ENCODE measurements at places on chromosomes 6 and 20. TPM values are rescaled to one million over a fixed set of nuclear protein-coding genes. Genes with fewer than 3 reads are reported as not detected.

GRCh38 chr20:53038299-53038698 lies 66.1 kb downstream of the TSHZ2 start:
- DNase-seq: no peak

DNA sequence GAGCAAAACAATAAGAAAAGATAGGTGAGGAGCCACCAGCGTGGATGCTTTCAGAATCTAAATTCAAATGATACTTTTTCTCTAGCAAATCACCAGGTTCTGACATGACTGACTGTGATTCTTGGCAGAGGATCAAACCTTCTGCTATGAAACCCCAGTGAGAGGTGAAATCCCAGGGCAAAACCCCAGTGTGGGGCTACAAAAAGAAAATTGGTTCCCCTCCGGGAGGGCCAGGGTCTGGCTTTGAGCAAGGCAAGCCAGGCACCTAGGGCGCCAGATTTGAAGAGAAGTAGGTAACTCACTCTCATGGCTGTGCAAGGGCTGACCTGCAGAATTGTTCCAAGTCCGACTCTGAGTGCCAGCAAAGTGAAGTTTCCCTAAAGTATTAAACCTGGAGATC lies 20.2 kb upstream of the RALGAPA2 start:
- DNase-seq: no peak

DNA sequence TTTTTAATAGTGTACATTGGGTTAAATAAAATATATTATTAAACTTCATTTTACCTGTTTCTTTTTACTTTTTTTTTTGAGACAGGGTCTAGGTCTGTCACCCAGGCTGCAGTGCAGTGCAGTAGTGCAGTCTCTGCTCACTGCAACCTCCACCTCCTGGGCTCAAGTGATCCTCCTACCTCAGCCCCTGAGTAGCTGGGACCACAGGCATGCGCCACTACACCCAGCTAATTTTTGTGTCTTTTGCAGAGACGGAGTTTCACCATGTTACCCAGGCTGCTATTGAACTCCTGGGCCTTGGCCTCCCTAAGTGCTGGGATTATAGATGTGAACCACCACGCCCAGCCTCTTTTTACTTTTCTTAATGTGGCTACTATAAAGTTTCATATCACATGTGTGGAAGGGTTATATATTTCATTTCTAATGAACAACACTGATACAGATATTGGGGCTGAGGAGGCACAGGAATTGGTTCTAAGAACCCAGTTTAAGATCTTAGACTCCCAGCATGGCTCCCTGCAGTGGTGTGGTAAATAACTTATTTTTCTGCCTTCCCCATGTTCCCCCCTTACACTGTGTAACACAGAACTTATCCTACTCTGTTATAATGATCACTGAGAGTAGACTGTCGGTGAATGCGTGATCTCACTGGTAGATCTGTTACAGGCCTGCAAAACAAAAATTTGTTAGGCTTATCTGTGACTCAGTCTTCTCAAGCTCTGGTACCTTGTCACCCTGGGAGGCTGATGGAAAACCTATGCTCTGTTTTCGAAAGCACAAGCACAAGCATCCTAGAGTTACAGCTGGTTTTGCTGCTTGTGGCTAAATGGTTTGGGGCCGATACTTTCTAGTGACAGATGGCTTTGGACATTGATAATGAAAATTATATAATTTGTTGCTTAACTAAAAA lies 5.8 kb upstream of the ATXN1 start:
- DNase-seq: no peak

ZFAND3 gene
- 16.0 TPM for total RNA-seq

DNA sequence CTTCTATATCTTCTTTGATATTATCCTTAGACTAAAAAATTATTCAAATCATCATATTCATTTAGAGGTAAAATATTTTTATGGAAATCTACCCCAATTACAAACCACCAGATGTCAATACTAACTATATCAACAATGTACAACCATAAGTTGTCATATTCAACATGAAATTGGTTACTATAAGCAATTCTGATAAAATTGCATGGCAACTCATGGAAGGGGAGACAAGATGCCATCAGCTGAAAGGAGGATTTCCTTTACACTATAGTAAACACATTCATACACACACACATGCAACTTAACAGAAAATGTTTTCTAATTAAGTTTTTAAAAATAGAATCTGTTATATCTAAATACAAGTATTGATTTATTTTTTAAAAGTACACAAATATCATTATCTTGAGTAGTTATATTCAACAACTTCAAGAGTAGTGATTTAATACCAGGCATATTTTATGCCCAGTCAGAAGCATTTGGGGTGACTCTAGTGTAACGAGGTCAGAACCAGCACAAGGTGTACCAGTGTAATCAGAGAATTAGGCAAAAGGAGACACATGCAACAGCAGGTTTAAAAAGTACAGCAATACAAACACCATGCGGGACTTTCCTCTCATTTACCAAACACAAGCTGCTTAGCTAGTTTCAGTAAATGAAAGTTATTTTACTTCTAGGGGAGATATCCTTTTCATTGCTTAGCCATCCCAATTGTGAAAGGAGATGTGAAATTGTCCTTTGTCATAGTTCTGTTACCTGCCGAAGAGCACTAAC lies 1.0 kb downstream of the FILIP1 start:
- DNase-seq: no peak

DNA sequence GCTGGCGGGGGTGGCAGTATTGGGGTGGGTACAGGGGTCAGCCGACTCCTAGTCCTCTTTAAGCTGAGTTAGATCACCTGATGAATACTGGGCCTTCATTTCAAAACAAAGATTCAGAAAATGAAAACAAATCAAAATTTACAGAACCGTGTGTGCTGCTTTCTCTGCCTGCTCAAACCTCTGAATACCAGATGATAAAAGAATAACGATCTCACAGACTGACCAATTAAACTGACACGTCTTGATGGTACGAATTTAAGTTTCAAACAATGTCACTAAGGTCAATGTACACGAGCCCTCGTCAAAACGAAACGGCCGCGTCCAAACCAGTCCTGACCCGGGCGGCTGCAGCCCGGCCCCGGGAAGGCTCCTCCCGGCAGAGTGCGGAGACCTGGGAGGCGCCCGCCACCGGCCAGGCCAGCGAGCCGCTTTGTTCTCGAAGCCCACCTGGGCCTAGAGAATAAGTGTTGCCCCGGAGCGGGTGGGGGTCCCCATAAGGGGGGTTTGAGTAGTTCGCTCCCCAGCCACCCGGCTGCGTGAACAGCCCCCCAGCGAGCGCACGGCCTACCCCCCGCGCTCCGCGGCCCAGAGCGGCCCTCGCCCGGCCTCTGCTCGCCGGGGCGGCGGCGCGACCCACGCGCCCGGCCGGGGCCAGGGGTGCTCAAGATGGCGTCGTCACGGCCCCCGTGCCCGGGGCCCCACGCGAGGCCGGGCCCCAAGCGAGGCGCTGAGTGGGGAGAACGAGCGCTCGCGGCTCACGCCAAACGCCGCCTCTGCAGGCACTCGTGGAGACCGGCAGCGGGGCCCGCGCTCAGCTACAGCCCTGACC lies 728 bp downstream of the PSMA7 start:
- no peak for DNase-seq

DNA sequence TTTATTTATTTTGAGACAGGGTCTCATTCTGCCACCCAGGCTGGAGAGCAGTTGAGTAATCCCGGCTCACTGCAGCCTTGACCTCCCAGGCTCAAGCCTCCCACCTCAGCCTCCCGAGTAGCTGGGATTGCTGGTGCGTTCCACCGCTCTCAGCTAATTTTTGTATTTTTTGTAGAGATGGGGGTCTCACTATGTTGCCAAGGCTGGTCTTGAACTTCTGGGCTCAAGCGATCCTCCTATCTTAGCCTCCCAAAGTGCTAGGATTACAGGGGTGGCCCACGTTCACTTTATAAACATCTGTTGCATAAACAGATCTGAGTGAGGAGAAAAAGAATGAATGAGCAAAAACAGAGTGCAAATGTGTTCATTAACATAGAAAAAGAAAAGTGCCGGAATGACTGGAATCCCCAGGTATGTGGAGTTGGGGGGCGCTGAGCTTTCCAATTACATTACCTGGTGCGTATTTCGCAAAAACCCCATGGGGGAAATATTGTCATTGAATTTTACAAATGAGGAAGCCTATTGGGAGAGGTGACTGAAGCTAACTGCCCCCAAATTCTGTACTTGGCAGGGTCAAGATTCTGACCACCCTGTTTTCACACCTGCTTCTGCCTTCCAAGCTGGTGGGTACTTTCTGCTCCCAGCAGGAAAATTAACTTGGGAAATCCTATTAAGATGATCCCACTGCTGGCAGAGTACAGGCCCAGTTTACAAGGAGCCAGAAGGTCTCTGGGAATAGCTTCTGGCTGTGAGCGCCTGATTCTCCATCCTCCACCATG lies 207.7 kb upstream of the JARID2 start:
- DNase-seq: no peak

TBXT gene
- not detected for total RNA-seq

DNA sequence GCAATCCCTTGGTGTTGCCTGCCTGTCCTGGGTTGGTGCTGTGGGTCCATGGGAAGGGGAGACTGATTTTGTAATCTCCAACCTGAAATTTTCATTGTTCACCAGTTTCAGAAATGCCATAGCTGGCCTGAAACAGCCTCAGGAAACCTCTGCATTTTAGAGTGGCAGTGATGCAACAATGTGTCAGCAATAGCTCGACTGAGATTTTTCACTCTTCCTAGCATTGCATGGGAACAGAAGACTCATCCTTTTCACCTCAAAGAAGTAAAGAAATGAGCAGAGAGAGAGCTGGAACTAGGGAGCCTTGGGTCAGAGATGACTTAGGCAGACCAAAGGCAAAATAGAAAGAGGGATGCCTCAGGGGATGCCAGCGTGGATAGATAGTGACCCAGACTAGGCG lies 23.7 kb upstream of the TMEM14A start:
- DNase-seq: no peak

- DNase-seq: no peak
Measured at GRCh38 chr6:5472571-5472970, 211.3 kb downstream of the FARS2 start.

DNA sequence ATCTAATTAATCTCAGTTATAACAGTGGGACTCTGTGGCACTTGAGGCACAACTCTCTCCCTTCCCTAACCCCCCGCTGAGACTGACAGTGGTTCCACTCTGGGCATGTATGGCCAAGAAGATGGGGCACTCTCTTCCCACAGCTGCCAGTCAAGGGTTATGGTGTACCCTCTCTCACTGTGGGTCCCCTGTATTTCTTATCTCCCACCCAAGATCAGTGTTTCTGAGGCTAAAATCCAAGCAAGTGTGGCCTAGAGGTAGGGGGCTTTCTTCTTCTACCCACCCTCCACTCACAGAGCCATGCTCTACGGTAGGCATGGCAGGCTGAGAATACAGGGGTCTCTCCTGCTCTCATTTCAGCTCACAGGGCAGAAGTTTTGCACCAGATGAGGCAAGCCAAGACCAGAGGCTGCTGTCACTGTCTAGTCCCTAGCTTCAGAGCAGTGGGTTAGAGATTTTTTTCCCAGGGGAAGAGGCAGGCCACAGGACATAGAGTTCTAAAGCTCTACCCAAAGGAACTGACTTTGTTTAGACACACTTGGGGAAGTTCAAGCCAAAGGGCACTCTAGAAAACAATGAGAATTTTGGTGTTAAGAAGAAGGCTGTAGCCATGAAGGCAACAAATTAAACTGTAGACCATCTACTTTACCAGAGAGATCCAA lies 31.7 kb upstream of the HINT3 start:
- DNase-seq: no peak

DNA sequence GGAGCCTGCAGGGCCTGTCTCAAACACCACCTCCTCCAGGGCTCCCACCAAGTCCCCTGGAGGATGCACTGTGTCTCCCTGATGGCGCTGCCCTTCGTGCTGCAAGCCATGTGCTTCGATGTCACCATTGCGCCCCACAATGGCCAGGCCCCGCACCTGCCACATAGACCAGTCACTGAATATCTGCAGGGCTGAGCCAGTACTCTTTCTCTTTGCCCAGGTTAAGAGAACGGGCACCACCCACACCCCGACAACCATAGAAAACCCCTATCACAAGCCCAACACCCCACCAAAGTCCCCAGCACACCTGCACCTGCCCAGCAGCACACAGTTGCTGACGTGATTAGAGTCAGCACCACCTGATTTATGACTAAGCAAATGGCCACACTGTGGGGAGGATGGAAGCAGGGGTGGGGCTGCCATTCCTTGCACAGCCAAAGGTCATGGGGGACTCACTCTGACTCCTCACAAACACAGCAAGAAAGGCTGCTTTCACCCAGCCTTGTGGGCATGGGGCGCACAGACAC lies 104.3 kb downstream of the SLC23A2 start:
- DNase-seq: peak; percentile 48

SYNJ2 gene
- 14.2 TPM for total RNA-seq

CCDC167 gene
- 145 TPM for total RNA-seq

- DNase-seq: no peak
Measured at GRCh38 chr20:1508574-1508973, 17.4 kb upstream of the SIRPB2 start.

DNA sequence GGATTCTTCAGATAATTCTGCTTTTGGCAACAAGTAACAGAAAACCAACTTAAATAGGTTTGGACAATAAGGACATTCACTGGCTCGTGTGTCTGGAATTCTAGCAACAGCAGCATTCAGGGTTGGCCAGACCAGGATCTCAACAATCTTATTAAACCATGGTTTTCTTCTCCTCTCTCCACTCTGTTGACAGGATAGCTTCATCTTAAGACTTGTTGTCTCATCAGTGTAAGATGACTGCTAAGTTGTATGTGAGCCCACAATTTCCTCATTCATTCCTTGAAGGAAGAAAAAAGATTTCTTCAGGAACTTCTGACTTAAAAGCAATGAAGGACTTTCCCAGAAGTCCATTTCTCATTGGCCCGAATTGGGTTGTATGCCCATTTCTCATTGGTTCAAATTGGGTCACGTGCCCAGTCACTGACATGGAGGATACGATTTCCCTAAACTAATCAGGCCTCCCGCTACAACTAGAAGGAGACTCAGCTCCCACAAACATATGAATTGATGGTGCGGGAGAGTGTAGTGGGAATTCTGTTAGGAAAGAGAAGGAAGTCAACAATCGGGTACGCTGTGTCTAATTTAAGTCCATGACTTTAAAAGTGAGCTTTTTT lies 83.7 kb downstream of the SLC22A3 start:
- DNase-seq: no peak

SIRPB1 gene
- 10.4 TPM for total RNA-seq

- DNase-seq: peak; percentile 49
Measured at GRCh38 chr6:81875782-81876293, 123.4 kb upstream of the TENT5A start.

- DNase-seq: no peak
Measured at GRCh38 chr20:32528171-32528891, 56.8 kb downstream of the NOL4L start.

GRCh38 chr6:113997116-113997515 lies 26.2 kb upstream of the HDAC2 start:
- no peak for DNase-seq

GRCh38 chr6:97629180-97629579 lies 346.2 kb upstream of the MMS22L start:
- no peak for DNase-seq

GRCh38 chr6:3297006-3297405 lies 38.3 kb downstream of the PSMG4 start:
- no peak for DNase-seq
